ENCODE measurements at places on chromosomes 2 and 18. TPM values are rescaled to one million over a fixed set of nuclear protein-coding genes. Genes with fewer than 3 reads are reported as not detected.

The POTEJ gene
- total RNA-seq: not detected

DNA sequence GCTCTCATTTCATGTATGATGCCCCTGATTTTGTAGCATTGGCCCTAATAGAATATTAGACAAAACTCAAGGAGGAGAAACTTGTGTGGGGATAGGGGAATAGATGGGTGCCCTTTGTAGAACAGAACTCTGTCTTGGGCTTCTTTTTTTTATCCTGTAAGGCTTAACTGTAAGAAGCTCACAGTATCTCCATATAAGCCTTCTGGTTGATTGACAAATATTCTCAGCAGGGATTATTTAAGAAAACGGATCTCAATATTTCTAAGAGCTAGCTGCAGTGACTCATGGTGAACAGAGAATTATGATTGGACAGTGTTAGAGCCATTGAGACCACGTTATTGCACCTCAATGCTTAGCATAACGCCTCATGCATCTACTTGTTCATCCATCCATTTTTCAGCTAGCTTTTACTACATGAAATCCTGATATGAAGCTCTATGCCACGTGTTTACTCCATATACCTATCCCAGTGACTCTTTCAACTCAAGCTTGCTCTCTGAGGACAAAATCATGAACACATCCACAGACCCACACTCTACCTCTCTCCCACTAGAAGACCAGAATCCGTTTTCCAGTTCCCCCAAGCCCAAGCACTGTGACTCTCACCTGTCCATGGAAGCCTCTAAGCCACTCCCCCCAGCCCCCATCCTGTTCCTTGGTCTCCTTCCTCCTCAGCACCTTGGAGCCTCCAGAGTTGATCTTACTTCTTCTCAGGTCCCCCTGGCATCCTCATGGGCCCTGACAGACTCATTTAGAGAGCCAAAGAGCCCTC lies 99.2 kb downstream of the BCL2L11 start:
- no peaks in the 10 kb centered on the region for H3K36me3 ChIP-seq
- no peaks in the 10 kb centered on the region for H3K27me3 ChIP-seq
- H3K27ac ChIP-seq: peak overlapping the region; percentile 17
- H3K4me3 ChIP-seq: no peak overlapping the region
- peaks cover 8% of the 10 kb centered on the region for H3K4me1 ChIP-seq

GRCh38 chr2:239882331-239882732 lies 142.8 kb downstream of the NDUFA10 start:
- H3K27me3 ChIP-seq: no peaks in the 10 kb centered on the region
- H3K4me3 ChIP-seq: no peak overlapping the region
- H3K27ac ChIP-seq: no peak overlapping the region
- no peaks in the 10 kb centered on the region for H3K36me3 ChIP-seq
- peaks cover 6% of the 10 kb centered on the region for H3K4me1 ChIP-seq
- peak; percentile 3 for DNase-seq

The FOXI3 gene
- 0.60 TPM for total RNA-seq

The RESP18 gene
- total RNA-seq: not detected

- H3K36me3 ChIP-seq: no peaks in the 10 kb centered on the region
- no peak overlapping the region for H3K4me3 ChIP-seq
- no peaks in the 10 kb centered on the region for H3K27me3 ChIP-seq
- no peak overlapping the region for H3K27ac ChIP-seq
- DNase-seq: no peak
- no peaks in the 10 kb centered on the region for H3K4me1 ChIP-seq
Observed at GRCh38 chr2:27501042-27501441, 4.4 kb downstream of the GCKR start.

GRCh38 chr2:101109451-101110118 lies 41.6 kb downstream of the TBC1D8 start:
- H3K36me3 ChIP-seq: no peaks in the 10 kb centered on the region
- H3K27ac ChIP-seq: no peak overlapping the region
- H3K4me1 ChIP-seq: no peaks in the 10 kb centered on the region
- no peak for DNase-seq

The MAP3K19 gene
- total RNA-seq: not detected

The CAPN14 gene
- total RNA-seq: 0.14 TPM

The SULT1C4 gene
- 1.8 TPM for total RNA-seq

DNA sequence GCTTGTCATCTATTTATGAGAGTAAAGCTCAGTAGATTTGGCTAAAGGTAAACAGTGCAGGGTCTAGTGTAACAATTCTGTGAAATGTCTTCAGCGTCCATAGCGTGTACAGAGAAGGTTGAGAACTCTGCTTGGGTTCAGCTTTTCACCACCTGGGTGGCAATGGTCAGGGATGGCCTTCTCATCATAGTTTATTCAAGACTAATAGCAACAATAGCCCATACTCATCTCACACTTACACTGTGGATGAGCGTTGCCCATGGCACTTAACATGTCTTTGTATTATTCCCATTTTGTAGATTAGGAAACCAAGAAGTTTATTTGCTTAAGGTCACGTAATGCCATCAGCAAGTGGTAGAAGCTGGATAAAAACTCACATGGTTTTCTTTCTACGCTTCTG lies 106.8 kb upstream of the RND3 start:
- H3K27ac ChIP-seq: no peak overlapping the region
- H3K4me1 ChIP-seq: peaks cover 10% of the 10 kb centered on the region
- H3K27me3 ChIP-seq: no peaks in the 10 kb centered on the region
- no peaks in the 10 kb centered on the region for H3K36me3 ChIP-seq

GRCh38 chr2:55231546-55232083 lies 478 bp downstream of the CLHC1 start:
- peak; percentile 38 for DNase-seq
- H3K36me3 ChIP-seq: peaks cover 28% of the 10 kb centered on the region
- H3K4me1 ChIP-seq: peaks cover 14% of the 10 kb centered on the region
- H3K27me3 ChIP-seq: no peaks in the 10 kb centered on the region

GRCh38 chr2:69059731-69060290 lies 46.8 kb downstream of the ANTXR1 start:
- no peaks in the 10 kb centered on the region for H3K27me3 ChIP-seq
- H3K36me3 ChIP-seq: no peaks in the 10 kb centered on the region
- no peak overlapping the region for H3K4me3 ChIP-seq
- H3K4me1 ChIP-seq: peaks cover 7% of the 10 kb centered on the region

DNA sequence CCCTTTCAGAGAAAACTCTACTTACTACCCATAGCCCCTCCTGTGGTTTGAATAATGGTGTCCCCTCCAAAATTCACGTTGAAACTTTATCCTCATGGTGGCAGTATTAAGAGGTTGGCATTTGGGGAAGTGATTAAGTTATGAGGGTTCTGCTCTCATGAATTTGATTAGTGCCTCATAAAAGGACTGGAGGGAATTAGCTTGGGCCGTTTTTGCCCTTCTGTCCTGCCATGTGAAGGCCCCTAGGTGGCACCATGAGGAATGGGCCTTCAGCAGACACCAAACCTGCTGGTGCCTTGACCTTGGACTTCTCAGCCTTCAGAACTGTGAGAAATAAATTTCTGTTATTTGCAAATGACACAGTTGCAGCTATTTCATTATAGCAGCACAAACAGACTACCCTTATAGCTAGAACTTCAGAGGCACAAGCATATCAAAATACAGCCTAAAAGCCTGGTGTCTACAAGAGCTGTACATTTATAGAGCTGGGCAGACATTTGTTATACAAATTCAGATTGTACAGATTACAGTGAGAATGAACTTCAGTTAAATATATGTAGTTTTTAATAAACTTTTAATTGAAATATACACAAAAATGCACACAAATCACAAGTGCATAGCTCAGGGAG lies 2.6 kb upstream of the PTPN2 start:
- DNase-seq: no peak
- no peak overlapping the region for H3K4me3 ChIP-seq
- no peak overlapping the region for H3K27ac ChIP-seq
- H3K36me3 ChIP-seq: no peaks in the 10 kb centered on the region
- H3K4me1 ChIP-seq: peaks cover 7% of the 10 kb centered on the region

- H3K27me3 ChIP-seq: no peaks in the 10 kb centered on the region
- no peaks in the 10 kb centered on the region for H3K4me1 ChIP-seq
- H3K27ac ChIP-seq: no peak overlapping the region
- no peaks in the 10 kb centered on the region for H3K36me3 ChIP-seq
- no peak for DNase-seq
Observed at GRCh38 chr2:75894170-75894569, 183.5 kb upstream of the GCFC2 start.

DNA sequence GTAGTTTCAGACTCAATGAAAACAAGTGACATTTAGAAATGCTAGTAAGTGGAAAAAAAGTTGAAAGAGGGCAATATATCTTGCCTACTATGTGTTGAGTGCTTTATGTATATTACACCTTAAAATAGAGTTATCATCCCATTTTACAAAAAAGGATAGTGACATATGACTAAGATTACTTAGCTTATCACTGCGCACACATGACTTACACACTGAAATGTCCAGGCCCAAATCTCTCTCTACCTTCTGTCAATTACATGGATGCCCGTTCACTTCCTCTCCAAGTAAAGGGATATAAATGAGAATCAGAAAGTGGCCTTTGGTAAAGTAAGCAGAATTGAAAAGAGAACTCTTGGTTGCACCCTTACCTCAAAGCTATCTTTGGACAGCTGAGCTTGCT lies 3.6 kb upstream of the PARD3B start:
- no peak overlapping the region for H3K27ac ChIP-seq
- H3K27me3 ChIP-seq: no peaks in the 10 kb centered on the region
- H3K4me3 ChIP-seq: no peak overlapping the region
- no peak for DNase-seq
- no peaks in the 10 kb centered on the region for H3K36me3 ChIP-seq

DNA sequence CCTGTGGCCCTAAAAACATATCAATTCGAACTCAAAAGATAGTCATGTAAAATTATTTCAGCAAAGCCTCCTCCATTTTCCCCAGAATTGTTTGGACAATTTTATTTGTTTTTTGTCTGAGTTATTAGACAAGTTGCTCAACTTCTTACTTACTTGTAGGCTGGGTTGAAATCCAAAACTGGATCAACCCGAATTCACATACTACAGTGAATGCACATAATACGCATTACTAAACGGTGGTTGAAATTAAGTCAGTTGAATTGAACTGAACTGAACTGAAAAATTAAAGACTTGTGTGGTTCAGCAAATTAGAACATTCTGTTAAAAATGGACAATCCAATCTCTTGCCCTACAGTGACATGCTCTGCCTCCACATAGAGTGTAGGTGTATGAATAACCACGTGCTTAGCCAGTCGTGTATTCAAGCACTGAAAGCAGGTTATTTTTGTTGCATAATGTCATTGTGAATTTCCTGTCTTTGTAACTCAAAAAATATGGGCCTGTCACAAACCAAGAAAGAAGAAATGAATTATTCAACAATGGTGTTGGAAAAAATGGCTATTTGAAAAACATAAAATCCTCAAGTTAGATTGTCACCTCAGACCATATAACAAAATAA lies 441.0 kb downstream of the TXNL1 start:
- H3K27me3 ChIP-seq: no peaks in the 10 kb centered on the region
- peaks cover 31% of the 10 kb centered on the region for H3K4me1 ChIP-seq
- H3K4me3 ChIP-seq: no peak overlapping the region
- peak overlapping the region; percentile 33 for H3K27ac ChIP-seq

The IDH1 gene
- total RNA-seq: 181 TPM

The SOX11 gene
- 19.2 TPM for total RNA-seq

The GNAL gene
- 3.6 TPM for total RNA-seq

Measured in astrocyte (in vitro differentiated cells and primary cell).